ENCODE measurements at places on chromosomes 13 and 19. TPM values are rescaled to one million over a fixed set of nuclear protein-coding genes. Genes with fewer than 3 reads are reported as not detected.

Gene PEPD
- total RNA-seq, result 102 TPM

Gene DACH1
- total RNA-seq, result 1.9 TPM

- no peak for DNase-seq
- no peak overlapping the region for H3K4me3 ChIP-seq
- H3K4me1 ChIP-seq, result peaks cover 17% of the 10 kb centered on the region
- no peaks in the 10 kb centered on the region for H3K27me3 ChIP-seq
These were observed 28.8 kb downstream of the ACTN4 start for GRCh38 chr19:38676023-38676877.

DNA sequence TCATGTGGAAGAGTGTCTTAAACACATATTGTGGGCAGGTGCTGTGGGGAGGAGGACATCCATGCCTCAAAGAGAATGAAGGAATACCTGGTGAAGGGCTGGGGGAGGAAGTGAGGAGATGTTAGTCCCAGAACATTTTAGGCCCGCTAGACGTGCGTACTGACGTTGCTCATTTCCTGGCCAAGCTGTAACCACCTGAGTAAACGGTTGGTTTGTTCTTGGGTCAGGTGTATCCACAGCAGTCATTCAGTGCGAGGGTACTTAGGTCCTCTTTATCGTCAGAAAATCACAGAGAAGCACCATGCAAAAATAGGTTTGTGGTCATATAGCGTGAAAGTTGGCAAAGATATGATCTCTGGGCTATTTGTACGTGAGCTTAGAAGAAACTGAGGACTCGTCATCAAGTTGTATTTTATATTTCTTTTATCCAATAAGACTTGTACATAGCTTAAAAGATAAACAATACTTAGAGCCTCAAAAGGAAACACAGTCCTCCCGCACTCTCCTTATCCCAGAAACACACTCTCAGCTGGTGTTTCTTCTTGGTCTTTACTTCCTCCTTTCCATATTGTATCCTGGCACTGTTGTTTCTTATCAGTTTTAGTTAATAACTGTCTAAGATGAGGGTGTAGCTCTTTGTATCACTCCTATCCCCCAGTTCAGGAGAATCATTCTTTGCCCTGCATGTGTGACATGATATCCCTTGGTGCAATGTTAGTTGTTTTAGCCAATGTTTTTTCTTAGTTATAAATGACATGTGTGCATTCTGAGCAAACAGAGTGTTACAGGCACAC lies 52.0 kb downstream of the ARHGEF7 start:
- H3K27me3 ChIP-seq, result no peaks in the 10 kb centered on the region
- no peaks in the 10 kb centered on the region for H3K36me3 ChIP-seq
- no peak for DNase-seq

- no peaks in the 10 kb centered on the region for H3K27me3 ChIP-seq
- no peak overlapping the region for H3K4me3 ChIP-seq
- H3K4me1 ChIP-seq, result peaks cover 8% of the 10 kb centered on the region
- H3K36me3 ChIP-seq, result no peaks in the 10 kb centered on the region
- H3K27ac ChIP-seq, result no peak overlapping the region
- DNase-seq, result peak; percentile 43
These were observed 18.5 kb downstream of the MAN2B1 start for GRCh38 chr19:12648088-12648487.

Gene ZSCAN5B
- 0.08 TPM for total RNA-seq

DNA sequence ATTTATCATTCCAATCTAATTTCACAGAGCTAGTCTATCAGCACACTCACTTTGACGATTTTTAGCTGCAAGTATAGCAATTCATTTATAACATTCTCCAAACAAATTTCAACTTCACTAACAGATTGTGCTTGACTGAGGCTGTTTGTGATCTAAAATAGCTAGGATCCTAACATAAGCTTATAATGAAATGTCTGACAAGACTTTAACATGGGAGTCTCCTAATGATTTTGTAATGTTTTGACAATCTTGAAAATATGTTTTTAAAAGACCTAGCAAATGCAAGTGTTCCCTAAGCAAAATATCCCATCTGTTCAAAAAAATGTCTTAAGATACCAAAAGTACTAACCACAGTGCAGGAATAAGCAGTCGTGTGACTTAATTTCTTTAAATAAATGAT lies 889.5 kb upstream of the SPRY2 start:
- no peak overlapping the region for H3K27ac ChIP-seq
- H3K36me3 ChIP-seq, result no peaks in the 10 kb centered on the region
- no peak for DNase-seq

DNA sequence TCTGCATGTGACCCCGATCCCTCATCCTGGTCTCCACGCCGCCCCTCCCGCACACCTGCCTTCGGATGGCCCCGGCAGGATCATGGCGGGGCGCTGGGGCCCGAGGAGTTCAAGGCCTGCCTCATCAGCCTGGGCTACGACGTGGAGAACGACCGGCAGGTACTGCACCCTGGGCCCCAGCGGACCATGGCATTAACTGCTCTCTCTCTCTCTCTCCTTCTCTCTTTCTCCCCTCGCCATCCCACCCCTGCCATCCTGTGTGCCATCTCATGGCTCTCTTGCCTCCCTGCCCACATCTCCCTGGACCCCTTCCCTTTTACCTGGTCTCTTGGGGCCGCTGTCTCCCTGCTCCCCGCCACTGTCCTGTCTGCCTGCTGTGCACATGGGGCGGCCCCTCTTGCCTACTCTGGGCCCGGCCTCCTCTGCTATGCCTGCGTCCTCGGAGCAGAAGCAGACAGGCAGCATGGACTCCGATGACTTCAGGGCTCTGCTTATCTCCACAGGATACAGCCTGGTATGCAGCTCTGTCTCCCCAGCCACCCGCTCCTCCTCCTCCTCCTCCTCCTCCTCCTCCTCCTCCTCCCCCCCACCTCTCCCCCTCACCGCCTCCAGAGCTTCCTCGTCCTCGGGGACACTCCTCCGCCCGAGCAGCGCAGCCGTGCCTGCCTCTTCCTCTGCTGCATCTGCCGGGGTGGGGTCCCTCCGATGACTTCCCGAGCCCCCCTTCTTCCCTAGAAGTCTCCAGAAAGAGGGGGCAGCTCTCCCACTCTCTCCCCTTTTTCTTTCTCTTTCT lies 16.2 kb downstream of the CAPN12 start:
- no peak for DNase-seq
- H3K4me3 ChIP-seq, result no peak overlapping the region
- H3K27ac ChIP-seq, result no peak overlapping the region
- H3K27me3 ChIP-seq, result no peaks in the 10 kb centered on the region

Gene IRGC
- not detected for total RNA-seq

Gene CEACAM5
- total RNA-seq, result not detected

Gene CAPS
- total RNA-seq, result 2.1 TPM

DNA sequence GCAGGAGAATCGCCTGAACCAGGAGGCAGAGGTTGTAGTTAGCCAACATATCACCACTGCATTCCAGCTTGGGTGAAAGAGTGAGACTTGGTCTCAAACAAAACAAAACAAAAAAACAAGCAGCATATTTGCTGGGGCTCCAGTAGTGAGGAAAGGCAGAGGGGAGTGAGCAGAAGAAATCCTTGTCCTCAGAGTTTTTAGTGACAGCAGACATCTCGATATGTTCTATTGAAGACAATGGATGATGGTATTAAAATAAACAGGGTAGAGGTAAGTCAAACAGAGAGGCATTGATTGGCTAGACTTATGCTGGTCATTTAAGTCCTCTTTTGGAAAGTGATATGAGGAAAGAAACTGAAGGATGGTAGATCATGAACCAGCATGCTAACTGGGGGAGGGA lies 19.0 kb downstream of the NLRP7 start:
- no peak for DNase-seq
- no peaks in the 10 kb centered on the region for H3K27me3 ChIP-seq
- no peaks in the 10 kb centered on the region for H3K4me1 ChIP-seq
- H3K4me3 ChIP-seq, result no peak overlapping the region

Gene MFSD12
- total RNA-seq, result 43.6 TPM

GRCh38 chr13:76014406-76015318 lies 378.5 kb downstream of the LMO7 start:
- H3K4me1 ChIP-seq, result no peaks in the 10 kb centered on the region
- no peaks in the 10 kb centered on the region for H3K36me3 ChIP-seq
- DNase-seq, result no peak

DNA sequence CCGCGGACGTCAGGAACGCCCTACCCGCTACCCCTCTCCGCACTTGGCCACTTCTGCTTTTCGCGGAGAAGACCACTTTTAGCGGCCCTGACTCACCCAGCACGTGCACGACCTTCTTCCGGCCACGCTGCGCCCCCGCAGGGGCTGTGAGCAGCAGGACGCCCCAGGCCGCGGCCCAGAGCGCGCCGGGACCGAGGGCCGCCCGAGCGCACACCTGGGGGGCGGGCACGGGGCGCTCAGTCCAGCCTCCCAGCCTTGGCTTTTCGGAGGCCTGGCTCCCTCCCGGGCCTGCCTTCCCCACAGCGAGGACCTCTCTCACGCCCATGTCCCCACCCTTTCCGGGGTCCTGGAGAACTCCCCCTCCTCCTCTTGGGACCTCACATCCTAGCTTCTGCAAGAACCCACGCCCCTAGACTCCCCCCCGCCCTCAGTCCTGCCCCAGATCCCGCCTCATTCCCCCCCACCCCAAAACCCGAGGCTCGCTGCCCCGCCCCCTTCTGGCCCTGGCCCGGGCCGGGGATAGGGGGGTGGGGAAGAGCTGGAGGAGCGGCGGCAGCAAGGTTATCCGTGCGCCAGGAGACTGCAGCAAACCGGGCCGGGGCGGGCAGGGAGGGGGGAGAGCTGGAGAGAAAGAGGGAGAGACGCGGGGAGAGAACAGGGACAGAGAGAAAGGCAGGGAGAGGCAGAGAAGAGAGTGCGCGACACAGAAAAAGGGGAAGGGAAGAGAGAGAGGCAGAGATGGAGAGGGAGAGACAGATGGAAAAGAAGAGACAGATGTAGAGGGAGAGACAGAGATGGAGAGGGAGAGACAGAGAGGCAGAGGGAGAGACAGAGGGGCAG lies 11.5 kb downstream of the TM6SF2 start:
- peaks cover 5% of the 10 kb centered on the region for H3K36me3 ChIP-seq
- H3K27ac ChIP-seq, result no peak overlapping the region
- H3K4me3 ChIP-seq, result no peak overlapping the region
- no peaks in the 10 kb centered on the region for H3K27me3 ChIP-seq

- H3K36me3 ChIP-seq, result no peaks in the 10 kb centered on the region
- no peaks in the 10 kb centered on the region for H3K4me1 ChIP-seq
- H3K27me3 ChIP-seq, result peaks cover 17% of the 10 kb centered on the region
- DNase-seq, result no peak
- H3K27ac ChIP-seq, result no peak overlapping the region
- H3K4me3 ChIP-seq, result no peak overlapping the region
These were observed 13.6 kb downstream of the ONECUT3 start for GRCh38 chr19:1766800-1767352.

GRCh38 chr19:45821103-45821521 lies 6.0 kb upstream of the RSPH6A start:
- H3K27me3 ChIP-seq, result no peaks in the 10 kb centered on the region
- H3K4me3 ChIP-seq, result no peak overlapping the region
- no peak overlapping the region for H3K27ac ChIP-seq
- DNase-seq, result no peak
- H3K4me1 ChIP-seq, result no peaks in the 10 kb centered on the region

DNA sequence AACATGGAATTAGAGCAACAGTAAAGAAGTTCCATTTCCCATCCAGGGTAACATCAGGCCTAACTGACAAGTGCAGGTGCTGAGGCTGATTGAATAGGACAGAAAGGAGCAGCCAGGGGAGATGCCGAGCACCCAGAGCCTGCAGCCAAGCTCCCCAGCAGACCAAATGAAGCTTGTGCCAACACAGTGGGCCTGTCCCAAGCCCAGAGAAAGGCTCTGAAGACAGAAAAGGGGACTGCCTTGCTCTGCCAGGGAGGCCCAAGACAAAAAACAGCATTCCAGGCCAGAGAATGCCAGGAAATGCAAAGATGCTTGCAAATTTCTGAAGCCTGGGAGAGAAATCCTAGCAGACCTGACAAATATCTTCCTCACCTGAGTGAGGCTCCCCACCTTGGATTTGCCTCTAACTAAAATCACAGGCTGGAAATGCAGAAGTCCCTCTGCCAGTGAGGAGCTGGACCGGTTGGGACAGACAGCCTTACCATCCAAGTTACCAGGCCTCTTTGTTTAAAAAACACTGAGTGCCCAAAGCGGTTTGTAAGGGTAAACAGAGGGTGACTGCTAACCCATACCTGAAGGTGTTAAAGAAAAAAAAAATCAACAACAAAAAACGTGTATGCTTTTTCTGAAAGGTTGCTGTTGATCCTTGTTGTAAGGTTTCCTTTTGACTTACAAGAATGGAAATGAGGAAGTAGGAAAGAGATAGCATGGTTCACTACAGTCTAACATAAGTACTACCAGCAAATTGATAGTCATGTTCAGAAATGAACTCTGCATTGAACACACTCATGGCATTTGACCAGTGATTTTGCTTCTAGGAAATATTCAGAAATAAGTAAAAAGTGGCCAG lies 11.8 kb upstream of the HMGB1 start:
- no peaks in the 10 kb centered on the region for H3K36me3 ChIP-seq
- H3K4me3 ChIP-seq, result no peak overlapping the region
- DNase-seq, result no peak
- H3K27ac ChIP-seq, result no peak overlapping the region
- no peaks in the 10 kb centered on the region for H3K27me3 ChIP-seq

DNA sequence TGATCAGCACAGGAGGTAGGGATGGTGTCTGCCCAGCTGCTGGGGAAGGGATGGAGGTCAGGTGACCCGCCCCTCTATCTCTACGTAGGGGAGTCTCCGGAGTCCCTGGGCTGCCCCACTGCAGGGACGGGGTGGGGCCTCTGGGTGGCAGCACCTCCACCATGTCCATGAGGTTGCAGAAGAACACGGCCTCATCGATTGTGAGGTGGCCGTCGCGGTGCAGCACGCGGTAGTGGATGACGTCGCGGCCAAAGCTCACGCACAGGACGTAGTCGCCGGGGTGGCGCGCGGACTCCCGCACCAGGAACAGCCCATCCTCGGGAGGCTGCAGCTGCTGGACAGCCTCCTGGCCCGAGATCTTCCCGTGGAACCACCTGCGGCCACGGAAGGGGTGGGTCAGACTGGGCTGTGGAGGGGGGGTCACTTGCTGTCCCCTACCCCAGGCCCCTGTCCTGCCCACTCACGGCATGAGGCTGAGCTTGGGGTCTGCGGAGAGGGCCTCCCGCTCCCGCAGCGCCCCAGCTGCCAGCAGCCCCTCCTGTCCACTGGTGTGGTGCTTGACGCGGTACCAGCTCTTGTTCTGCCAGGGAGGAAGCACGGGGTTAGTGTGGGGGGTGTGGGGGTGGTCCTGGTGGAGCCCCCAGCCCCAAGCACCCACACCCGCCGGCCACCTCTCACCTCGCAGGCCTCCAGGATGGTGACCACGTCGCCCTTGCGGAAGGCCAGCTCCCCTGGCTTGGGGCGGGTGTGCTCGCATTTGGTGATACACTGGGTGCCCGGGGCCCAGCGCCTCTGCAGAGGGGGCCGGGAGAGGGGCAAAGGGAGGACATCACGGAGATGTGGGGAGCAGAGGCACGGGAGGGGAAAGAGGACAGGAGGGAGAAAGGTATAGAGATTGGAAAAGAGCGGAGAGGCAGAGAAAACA lies 2.3 kb downstream of the MATK start:
- no peaks in the 10 kb centered on the region for H3K36me3 ChIP-seq
- no peak for DNase-seq
- H3K27ac ChIP-seq, result no peak overlapping the region
- H3K4me3 ChIP-seq, result no peak overlapping the region

- no peaks in the 10 kb centered on the region for H3K36me3 ChIP-seq
- peaks cover 7% of the 10 kb centered on the region for H3K4me1 ChIP-seq
- peak overlapping the region; percentile 98 for H3K27ac ChIP-seq
- H3K4me3 ChIP-seq, result peak overlapping the region; percentile 44
- no peaks in the 10 kb centered on the region for H3K27me3 ChIP-seq
These were observed 21.9 kb downstream of the IPO5 start for GRCh38 chr13:97975280-97975847.

Data from liver (tissue), 10 donors.